ENCODE measurements at places on chromosomes 1 and 21.

GRCh38 chr1:107609808-107610207 is 355.2 kb downstream of the VAV3 start:
- DNase-seq = no peak

GRCh38 chr21:42154237-42155044 is 64.5 kb upstream of the ABCG1 start:
- DNase-seq = peak; percentile 46

DNA sequence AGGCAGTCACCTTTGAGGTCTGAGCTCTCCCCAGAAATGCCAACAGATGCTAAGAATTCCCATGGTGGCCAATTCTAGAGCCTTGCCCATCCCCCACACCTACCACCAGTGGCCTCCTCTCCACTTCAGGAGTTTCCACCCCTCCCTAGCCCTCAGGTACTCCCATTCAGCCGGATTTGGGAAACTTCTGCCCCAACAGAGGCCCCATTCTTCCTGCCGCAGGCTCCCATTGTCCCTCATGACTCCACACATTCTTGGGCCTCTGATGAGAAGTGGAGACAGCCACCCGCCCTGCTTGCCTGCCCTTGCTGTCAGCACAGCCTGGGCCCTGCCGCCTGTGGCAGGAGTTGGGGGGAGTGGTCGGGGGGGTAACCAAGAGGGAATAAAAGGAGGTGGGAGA is 4.6 kb downstream of the BLACAT1 start:
- no peak for DNase-seq

DNA sequence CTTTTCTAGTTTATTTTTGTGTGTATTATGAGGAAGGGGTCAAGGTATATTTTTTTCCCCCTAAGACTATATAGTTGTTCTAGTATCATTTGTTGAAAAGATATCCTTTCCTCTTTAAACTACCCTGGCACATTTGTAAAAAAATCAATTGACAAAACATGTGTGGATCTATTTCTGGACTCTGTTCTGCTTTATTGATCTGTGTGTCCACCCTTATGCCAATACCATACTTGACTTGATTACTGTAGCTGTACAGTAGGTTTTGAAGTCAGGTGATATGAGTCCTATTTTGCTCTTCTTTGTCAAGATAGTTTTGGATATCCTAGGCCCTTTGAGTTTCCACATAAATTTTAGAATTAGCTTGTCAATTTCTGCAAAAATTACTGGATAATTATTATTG is 21.2 kb upstream of the SOX13 start:
- DNase-seq = no peak

Measured in femur (tissue), 1 donor.